ENCODE measurements at places on chromosomes 1 and 21.

DNA sequence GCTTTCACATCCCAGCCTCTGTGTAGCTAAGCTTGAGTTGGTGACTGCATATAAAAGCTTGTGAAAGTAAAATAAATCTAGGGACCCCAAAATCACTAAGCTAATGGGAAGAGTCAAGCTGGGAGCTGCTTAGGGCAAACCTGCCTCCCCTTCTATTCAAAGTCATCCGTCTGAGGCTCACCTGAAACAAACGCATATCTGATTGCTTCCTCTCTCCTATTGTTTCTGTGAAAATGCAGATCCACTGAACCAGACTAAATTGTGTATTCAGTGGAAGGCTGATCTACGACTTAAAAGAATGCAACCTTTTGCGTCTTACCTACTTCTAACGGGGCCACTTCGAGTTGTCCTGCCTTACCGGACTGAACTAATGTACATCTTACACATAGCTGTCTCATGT, 70.3 kb downstream of the LTN1 start:
- no peak for DNase-seq

DNA sequence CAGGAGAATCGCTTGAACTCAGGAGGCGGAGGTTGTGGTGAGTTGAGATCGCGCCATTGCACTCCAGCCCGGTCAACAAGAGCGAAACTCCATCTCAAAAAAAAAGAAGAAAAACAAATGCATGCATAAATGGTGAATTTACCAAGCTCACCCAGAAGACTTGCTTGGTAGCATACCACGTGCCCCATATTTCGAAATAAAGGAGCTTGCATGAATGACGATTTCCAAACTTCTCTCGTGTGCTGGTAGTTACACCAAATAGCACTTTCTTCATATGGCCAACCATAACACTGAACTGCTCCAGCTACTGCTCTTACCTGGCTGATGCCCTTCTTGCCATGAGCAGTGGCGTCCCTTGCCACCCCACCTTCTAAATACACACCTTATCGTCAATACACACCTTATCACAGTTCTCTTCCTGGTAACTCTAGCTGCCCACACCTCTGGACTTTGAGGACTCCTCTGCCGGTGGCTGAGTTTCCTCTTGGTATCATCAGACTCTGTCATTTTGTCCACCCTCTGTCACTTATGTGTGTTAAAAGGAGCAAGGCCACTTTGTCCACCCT, 2.8 kb downstream of the DOP1B start:
- DNase-seq = no peak

DNA sequence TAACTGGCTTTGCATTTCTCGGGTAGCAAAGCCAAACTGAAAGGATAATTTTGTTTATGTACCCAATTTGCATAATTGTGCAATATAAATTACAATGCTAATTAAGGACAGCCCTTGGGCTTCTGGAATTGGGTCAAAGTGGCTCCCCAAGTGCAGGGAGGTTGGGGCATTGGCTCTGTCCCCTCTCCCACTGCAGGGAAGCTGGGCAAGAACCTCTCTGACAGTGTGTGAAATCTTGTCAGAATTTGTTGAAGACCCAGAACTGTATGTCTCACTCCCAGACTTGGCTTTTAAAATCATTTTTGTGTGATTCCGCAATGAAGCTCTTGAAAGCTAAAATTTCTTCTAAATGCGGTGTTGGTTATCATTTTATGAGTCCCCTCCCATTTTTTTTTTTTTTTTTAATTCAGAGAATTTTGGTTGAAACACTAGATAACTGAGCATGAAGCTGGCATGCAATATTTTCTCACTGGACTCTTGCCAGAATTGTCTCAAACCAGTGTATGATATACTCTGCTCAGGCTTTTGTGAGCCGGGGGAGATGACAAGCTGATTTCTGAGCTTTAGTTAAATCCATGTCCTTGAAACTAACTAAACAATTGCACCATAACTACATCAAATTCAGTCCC, 878.9 kb upstream of the CXADR start:
- no peak for DNase-seq

GRCh38 chr1:26597629-26598039, 68.1 kb downstream of the RPS6KA1 start:
- DNase-seq = no peak

GRCh38 chr1:28887419-28887834, 26.9 kb upstream of the EPB41 start:
- DNase-seq = peak; percentile 42

DNA sequence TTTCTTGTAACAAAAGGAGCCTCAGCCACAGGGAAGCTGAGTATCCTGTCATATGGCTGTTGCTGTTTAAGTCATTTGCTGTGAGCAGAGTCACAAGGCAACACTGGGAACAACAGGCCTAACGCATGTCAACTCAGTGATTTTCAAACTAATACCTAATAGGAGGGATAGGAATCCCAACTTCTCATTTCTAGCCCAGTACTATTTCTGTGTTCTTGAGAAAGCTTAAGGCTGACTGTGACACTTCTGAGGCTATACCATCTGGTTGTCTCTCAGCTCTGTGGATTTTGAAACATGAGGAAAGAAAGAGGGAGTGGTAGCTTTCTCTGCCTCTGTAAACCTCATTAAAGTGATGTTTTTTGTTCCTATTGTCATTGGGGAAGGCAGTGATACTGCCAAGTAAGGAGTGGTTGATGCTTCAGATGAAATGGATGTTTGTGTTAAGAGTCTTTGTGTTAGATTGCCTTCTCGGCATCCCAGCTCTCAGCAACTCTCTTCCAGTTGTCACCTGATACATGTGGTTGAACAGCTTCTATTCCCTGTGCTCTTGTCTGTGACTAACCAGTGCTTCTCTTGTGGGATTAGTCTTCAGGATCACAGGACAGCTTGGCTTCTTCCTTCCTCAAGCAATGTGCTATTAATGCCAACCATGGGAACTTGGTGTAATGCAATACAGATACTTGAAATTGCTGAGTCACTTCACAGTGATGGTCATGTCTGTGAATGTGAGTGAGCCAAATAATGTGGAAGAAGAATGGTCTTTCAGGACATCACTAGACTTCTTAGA, 166.8 kb upstream of the IVNS1ABP start:
- DNase-seq = no peak

GRCh38 chr1:174964972-174965361, 34.8 kb upstream of the CACYBP start:
- no peak for DNase-seq

GRCh38 chr1:157025385-157025784, 20.2 kb downstream of the ARHGEF11 start:
- no peak for DNase-seq

DNA sequence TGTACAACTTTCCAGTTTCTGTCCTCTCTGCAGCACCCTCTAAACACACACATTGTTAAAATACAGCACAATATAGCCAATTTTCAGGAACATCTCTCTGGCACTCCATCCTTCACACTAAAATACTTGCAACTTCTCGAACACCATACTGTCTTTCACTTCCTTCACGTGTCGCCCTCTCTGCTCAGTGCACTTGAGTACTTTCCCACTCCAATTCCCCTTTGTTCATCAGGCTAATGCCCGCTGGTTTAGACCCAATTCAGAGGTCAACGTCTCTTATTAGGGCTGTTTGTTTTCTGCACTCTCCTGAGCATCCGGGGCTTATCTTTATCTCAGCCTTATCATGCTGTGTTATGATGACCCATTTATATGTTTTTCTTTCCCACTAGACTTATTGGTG, 238.2 kb upstream of the SGIP1 start:
- DNase-seq = no peak

- DNase-seq = no peak
These were observed 45.7 kb downstream of the SLC9A1 start for GRCh38 chr1:27109103-27109822.

- DNase-seq = no peak
These were observed 44.2 kb downstream of the PRRX1 start for GRCh38 chr1:170707959-170708655.

- no peak for DNase-seq
These were observed 151.7 kb downstream of the SEC16B start for GRCh38 chr1:177817937-177818875.

DNA sequence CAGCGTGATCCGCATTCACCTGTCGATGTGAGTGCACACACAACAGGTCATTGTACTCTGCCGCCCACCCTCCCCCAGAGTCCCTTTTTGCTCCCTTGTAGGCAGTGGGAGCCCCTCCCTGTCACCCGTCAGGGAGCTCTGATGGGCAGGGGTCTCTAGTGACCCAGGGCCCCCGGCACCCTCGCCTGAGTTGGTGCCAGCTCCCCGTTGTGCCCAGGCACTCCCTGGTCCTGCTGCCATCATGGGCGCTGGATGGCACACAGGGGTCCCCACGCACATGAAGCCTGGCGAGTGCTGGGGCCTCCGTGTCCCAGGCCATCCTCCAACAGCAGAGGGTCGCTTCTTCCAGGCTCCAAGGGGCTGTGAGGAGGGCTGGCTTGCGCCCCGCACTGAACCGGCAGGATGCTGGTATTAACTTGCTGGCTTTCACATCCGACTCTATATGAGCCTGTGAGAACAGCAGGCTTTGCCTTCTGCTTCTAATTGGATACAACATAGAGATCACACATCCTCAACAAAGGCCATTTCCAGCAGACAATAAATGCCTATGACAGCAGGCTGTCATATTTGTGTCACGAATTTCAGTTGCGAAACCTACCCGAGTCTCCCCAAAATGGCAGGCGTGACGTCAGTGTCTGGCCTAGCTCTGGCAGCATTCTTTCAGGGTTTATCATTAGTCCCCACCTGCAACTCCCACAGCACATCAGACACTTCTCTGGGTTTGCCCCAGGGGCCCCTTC, 35.4 kb downstream of the KIAA1614 start:
- DNase-seq = no peak

GRCh38 chr1:89780721-89781120, 40.1 kb upstream of the LRRC8D start:
- no peak for DNase-seq

DNA sequence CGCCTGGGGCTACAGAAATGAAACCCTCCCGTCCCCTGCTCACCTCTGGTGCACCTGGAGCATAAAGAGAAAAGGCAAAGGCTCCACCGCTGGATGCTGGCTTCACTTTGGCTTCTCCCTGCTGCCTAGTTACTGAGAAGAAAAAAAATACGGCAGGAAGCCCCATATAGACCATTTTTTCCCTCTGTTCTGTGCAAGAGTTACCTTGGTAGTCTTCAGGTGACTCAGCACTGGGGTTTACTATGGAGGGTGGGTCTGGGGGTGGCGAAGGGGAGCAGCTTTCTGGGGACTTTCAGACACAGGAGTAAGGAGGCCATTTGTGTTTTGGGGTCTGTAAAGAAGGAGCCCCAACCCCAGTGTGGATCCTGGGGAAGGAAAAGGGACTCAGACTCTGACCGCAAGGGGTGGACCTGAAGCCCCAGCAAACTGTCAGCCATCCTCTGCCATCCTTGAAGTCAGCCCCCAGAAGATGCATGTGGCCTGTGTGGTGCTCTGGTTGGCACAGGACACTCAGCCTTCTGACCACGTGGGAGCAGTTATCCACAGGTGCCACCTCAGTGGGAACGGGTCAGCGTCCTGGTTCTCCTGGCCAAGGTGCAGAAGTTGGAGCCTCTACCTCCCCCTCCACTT, 25.9 kb upstream of the EPS8L3 start:
- DNase-seq = no peak

DNA sequence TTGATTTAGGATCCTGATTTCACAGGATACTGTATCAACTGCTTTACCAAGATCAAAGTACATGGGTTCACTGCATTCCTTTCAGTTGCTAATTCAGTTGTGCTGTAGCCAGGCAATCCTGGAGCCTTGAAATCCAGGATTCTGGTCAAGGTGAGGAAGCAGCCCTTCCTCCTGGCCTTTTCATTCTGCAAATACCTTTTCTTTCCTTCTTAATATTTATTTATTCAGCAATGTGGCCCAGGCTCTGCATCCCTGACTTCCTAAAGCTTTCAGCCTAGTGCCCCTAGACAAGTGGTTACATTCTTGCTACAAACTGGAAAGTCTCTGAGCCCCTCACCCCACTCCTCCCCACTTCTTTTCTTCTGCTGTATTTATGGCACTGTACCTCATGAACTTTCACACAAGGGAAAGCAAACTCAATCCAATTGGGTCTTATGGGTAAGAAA, 16.2 kb downstream of the LRRC8D start:
- DNase-seq = no peak

GRCh38 chr1:10211805-10212410, 1.5 kb downstream of the KIF1B start:
- DNase-seq = no peak

GRCh38 chr1:176364236-176364905, 98.6 kb upstream of the PAPPA2 start:
- no peak for DNase-seq

- no peak for DNase-seq
These were observed 13.8 kb upstream of the HHIPL2 start for GRCh38 chr1:222561656-222562055.

- DNase-seq = no peak
These were observed 10.2 kb downstream of the ARHGEF16 start for GRCh38 chr1:3464649-3465025.

DNA sequence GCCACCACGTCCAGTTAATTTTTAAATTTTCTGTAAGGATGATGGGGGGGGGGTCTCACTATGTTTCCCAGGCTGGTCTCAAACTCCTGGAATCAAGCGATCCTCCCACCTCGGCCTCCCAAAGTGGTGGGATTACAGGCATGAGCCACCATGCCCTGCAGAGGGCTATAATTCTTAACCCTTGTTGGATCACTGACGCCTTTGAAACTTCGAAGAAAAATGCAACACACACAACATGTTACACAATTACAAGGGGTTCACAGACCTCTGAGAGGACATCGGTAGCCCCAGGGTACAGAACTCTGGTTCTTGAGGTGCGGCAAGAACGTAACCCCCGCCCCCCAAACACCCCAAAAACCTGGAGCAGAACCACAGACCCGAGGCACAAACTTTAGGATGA, 8.4 kb upstream of the LUZP1 start:
- DNase-seq = no peak

- DNase-seq = no peak
These were observed 28.1 kb upstream of the C1QA start for GRCh38 chr1:22608361-22608760.

DNA sequence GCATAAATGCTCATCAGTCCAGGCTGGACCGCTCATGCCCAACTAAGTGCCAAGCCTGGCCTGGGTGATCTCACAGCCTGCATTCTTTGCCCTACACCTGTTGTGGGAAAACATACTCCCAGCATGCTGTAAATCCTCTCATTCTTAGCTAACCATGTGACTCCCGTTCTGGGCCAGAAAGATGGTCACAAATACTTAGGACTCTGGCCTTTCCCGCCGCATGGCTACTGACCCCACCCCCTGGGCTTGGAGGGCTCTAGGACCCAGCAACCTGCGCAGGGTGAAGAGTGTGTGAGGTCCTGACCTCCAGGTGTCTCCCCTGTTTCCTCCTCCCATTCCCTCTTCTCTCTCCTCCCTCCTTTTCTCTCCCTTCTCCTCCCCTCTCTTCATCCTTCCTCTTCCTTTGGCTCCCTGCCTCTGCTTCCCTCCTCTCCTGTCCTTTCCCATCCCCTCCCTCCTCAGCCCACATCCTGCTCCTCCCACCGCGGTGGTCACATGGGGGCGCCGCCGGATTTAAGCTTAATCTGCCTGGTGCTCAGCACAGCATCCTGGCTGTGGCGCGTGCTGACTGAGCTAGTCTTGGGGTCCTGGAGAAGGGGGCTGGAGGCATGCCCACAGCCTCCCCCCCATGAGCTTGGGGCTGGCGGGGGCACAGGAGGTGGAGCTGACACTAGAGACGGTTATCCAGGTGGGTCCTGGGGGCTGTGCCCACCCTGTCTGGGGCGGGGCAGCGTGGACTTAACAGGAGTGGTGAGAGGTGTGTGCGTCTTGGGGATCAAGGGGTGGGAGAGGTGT, at the start of gene CROCC:
Gene CROCC (plus strand): TSS at position 541 of the 795 bp plus-strand sequence. CDS start 88 bp downstream, at position 629.
- DNase-seq = peak; percentile 37
